SW480 (cell line): ENCODE measurements at places on chromosomes 2 and 18.

- DNase-seq = no peak
Observed at GRCh38 chr2:121365061-121365460, 80.1 kb upstream of the TFCP2L1 start.

GRCh38 chr2:80499095-80499494 lies 194.5 kb upstream of the LRRTM1 start:
- DNase-seq = peak; percentile 46

- no peak for DNase-seq
Observed at GRCh38 chr18:29397536-29397935, 1220.6 kb upstream of the CDH2 start.

DNA sequence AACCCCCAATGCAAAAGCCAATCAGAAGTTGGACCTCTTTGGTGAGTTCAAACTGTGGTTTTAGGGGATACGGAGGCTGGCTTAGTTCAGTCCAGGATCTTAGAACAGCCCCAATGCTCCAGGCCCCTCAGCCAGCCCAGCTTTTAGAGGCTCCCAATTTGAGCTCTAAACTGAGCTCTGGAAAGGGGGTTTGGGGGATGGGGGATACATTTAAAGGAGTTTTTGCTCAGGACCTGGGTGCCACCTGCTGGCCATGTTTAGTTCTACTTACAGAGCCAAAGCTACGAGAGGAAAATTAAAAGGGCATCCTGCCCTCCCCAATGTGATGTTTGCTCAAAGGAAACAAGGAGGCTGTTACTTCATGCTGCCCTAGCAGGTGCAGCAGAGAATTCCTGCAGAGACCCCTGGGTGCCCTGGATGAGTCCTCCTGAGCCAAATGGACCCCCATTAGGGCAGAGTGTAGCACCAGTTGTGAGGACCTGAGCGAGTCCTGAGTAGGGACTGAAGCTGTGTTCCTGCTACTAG lies 15.9 kb upstream of the TMEM214 start:
- peak; percentile 72 for DNase-seq

DNA sequence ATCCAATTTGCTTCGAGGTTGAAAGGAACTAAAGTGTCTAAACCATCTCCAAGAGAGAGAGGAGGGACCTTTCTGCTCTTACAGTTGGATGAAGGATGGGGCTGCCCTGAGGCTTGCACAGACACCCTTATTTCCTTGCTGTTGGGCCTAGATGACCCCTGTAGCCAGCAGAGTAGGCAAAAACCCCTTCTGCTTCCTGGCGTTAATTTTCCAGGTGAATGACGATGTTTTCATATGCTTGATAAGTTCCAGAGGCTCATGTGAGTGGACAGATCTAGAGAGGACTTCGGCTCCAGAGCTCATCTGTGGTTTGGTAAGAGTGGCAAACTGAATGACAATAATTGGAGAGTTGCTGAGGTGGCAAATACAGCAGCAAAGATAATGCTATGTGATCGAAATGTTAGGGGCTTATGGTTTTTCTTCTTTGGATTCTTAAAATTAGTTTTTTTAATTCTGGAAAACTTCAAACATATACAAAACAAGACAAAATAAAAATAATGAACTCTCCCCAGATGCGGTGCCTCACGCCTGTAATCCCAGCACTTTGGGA lies 98.6 kb upstream of the MAP4K3 start:
- no peak for DNase-seq

DNA sequence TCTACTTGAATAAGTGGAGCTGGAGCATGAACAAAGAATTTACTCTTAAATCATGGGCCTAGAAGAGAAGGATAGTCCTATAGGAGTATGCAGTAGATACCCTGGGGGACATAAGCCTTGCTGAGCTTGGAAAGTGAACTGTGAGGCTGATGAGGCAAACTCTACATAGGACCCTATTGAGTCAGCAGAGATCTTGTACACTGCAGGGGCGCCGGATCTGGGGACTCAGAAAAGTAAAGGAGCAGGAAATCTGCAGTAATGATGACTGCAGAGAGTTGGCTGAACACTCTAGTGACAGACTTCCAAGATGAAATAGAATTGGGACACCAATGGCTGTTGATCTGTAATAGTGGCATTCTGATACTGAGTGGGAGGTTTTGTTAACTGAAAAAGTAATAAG lies 543.7 kb downstream of the XIRP2 start:
- DNase-seq = no peak

- peak; percentile 41 for DNase-seq
Observed at GRCh38 chr2:178280244-178280852, 86.0 kb downstream of the OSBPL6 start.

- no peak for DNase-seq
Observed at GRCh38 chr2:205218056-205218455, 464.2 kb upstream of the NRP2 start.

GRCh38 chr2:23691565-23691964 lies 235.4 kb downstream of the ATAD2B start:
- no peak for DNase-seq

- DNase-seq = no peak
Observed at GRCh38 chr2:25842155-25842554, 36.1 kb downstream of the ASXL2 start.

- DNase-seq = no peak
Observed at GRCh38 chr2:241009191-241009590, 10.8 kb downstream of the SNED1 start.

DNA sequence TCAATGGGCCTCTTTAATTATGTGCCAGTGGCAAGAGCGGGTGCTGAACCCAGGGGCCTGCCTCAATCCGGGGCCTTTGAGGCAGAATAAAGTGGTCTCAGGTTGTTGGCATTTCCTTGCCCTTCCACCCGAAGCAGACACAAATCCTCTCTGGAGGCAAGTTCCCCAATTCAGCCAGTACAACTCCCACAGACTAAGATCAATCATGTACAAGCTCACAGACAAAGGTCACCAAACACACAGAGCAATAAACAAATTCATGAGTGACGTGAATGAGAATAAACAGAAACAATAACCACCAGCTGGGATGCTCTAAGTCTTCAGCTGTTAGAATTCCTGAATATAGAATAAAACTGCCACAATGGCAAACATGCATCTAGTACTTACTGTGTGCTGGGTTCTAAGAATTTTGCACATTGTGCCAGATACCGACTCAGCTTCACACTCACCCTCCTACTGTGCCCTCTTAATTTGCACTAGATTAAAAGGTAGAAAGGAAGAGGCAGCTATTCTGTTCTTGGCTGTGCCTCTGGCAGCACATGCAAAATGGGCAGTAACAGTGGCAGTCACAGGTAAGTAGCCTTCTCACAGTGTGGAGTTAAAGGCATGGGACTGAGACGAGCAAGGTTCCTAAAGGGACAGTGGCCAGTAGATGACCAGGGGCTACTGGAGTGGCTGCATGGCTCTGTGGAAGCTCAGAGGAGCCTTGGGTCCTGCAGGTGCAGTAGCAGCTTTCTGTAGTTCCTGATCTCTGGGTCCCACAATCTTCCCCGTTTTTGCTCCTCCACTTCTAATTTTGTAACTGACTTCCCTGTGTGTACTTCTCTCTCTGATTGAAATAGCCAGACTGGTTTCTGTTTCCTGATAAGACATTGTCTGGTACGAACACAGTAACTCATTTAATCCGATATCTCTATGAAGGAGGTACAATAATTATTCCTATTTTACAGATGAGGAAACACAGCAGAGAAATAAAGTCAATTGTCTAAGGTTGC lies 34.6 kb upstream of the IL1B start:
- no peak for DNase-seq

DNA sequence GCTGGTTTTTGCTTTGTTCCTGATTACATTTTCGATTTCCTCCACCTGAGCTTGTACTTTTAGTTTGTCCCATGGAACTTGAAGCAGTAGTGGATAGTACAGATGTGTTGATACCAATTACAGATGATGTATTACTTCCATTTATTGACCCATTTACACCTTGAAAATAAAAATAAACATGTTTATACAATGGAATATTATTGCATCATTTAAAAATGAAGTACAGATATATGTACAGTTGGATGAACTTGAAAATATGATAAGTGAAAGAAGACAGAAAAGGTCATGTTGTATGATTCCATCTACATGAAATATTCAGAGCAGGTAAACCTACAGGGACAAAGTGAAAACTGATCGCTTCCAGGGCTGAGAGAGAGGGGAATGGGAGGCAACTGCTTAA lies 160.3 kb upstream of the WDSUB1 start:
- no peak for DNase-seq

- peak; percentile 49 for DNase-seq
Observed at GRCh38 chr18:26863122-26863879, 2.2 kb downstream of the AQP4 start.

GRCh38 chr2:239386001-239386670 lies 14.7 kb downstream of the HDAC4 start:
- no peak for DNase-seq

- no peak for DNase-seq
Observed at GRCh38 chr2:154338352-154338967, 360.0 kb upstream of the KCNJ3 start.

DNA sequence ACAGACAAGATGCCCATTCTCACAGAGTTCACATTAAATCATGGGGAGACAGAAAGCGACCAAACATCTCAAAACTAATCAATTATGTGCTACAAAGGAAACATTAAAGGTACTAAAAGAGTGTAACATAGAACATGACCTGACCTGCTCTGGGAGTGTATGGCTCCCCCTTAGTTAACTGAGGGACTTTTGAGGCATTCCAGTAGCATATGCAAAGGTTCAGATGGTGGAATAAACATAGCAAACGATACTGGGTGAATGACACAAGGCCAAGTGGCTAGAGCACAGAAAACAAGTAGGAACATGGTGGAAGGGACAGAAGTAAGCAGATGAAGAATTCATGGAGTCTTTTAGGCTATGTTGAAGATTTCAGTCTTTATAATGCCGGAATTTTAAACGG lies 11.9 kb downstream of the PPP3R1 start:
- DNase-seq = no peak

DNA sequence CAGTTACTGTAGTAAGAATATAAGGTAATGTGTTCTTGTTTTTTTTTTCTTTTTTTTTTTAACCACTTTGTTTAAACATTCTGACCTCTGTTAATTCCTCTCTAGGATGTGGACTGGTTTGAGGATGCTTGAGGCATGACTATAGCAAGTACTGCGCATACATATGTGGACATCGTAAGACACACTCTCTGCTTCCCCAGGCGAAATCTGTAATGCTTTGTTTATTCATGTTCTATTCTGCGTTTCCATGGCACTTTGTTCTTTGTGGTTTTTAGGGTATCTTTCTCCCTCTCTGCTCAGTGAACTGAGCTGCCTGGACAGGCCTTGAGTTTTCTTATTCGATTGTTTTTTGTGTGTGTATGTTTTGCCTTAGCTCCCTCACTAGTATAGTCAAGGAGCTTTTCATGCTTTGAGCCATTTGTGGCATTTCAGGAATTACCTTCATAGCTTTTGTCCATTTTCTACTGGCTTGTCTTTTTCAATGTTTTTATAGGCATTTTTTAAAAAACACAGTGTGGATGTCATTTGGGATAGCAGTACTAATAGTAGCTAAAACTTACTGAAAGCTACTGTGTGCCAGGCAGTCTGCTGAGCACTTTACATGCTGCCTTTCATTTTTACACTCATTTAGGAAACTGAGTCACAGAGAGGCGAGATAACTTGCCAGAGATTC lies 1.9 kb upstream of the SH3BP4 start:
- DNase-seq = no peak

GRCh38 chr2:111697560-111697959 lies 186.4 kb downstream of the ANAPC1 start:
- DNase-seq = peak; percentile 50

GRCh38 chr2:160223560-160223959 lies 23.5 kb upstream of the ITGB6 start:
- DNase-seq = no peak

DNA sequence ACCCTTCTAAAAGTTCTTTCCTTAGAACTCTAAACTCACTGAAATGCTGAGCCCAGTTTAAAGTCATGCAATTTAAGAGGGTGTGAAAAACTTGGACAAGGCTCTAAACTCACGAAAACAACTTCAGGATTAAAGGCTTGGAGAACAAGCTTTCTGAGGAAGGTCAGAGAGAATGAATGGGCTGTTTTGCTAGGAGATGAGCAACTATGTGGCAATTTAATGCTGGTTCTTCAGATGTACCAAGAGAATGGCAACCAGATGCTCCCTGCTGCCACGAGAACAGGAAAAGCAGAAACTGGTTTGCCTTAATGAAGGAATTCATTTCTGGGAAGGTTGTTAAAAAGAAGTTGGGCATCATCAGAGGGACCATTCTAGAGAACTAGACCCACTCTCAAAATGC lies 77.8 kb upstream of the PMAIP1 start:
- DNase-seq = no peak

DNA sequence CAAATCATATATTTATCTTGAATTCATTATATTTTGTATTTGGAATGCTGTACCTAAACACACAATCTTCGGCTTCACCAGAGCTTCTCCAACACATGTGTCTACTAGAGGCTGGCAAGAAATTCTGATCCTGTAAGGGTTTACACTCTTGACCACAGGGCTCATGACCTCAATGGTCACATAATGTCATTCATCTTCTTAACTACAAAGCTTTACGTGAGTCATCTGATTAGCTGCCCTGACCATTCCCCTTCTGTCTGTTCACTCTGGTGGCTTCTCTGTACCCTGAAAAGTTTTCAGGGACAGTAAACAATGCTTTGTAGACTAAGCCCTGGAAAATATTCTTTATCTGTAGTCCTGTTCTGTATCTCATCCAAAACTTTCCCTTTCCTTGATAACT lies 423.9 kb downstream of the CMPK2 start:
- DNase-seq = peak; percentile 26

GRCh38 chr2:156666130-156666785 lies 230.1 kb downstream of the GPD2 start:
- DNase-seq = peak; percentile 22

- no peak for DNase-seq
Observed at GRCh38 chr18:47979611-47980200, 49.2 kb upstream of the SMAD2 start.

- DNase-seq = no peak
Observed at GRCh38 chr18:30465096-30465495, 577.4 kb downstream of the DSC3 start.

- no peak for DNase-seq
Observed at GRCh38 chr2:112026509-112026908, 28.6 kb upstream of the TMEM87B start.

DNA sequence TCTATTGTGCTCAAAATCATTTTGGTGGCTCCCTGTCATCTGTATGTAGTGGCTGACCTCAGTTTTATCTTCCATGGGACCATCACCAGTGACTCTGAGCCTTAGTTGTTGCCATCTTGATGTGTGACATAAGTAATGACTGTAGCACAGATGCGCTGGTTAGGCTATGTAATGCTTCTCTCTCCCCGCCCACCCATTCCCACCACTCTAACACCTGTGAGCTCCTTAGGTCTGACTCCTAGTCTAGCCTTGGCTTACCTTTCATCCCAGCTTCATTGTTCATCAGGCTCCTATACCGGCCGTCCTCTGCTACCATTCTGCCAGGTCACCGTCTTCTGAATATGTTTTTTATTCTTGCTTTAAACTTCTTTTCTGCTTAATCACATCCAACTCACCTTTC lies 17.2 kb downstream of the MYO1B start:
- DNase-seq = no peak

GRCh38 chr2:73383036-73383435 lies 2.6 kb upstream of the ALMS1 start:
- DNase-seq = no peak

- DNase-seq = no peak
Observed at GRCh38 chr18:9536354-9537152, 61.2 kb downstream of the RALBP1 start.
